ENCODE measurements at places on chromosomes 11 and 22.

DNA sequence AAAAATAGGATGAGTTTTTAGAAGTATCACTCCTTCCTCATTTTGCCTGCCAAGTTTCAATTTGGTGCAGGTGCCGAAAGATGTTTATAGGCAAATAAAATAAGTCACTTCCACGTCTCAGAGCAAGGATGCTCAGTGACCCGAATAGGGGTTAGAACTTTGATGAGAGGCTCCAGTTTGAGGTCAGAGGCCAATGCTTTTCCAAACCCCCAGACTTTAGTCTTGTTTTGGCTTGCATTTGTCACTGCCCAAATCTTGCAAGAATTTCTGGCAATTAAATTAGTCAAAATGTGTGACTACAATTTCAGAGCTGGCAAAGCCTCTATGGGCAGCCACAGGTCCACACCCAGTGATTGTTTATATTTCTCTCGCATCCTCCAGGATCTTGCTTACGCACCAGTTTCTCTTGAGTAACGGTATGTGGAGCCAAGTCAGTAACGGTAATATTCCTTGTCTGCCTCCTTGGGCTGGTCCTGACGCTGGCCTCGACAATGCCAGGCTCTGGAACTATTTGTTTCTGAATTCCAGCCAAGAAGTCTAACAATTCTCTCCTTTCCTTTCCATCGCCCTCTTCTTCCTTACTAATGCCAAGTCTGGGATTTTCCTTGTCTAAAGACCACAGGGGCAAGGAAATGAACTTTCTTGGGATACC lies 9.9 kb upstream of the NUP160 start:
- DNase-seq = no peak

GRCh38 chr11:131109257-131109656 lies 193.0 kb upstream of the SNX19 start:
- DNase-seq = no peak

GRCh38 chr22:17705546-17705945 lies 67.0 kb downstream of the BCL2L13 start:
- DNase-seq = no peak

DNA sequence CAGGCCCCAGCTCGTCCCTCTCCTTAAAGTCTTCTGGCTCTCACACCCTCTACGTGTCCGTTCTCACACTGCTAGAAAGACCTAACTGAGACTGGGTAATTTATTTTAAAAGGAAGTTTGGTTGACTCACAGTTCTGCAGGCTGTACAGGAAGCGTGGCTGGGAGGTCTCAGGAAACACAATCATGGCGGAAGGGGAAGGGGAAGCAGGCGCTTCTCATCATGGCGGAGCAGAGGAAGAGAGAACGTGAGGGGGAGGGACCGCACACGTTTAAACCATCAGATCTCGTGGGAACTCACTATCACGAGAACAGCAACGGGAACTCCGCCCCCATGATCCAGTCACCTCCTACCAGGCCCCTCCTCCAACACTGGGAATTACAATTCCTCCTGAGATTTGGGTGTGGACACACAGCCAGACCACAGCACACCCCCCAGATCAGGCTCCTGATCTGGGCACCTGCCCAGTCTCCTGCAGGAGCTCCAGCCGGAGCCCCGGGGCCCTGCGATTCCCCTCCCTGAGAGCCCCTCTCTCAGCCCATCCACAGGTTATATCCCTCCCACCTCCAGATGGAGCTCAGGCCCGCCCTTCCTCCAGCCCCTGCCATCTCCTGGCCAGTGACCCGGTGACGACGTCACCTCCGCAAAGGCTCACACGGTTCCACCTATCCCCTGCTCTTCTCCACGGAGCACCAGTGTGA lies 170.2 kb downstream of the BRD1 start:
- peak; percentile 72 for DNase-seq

DNA sequence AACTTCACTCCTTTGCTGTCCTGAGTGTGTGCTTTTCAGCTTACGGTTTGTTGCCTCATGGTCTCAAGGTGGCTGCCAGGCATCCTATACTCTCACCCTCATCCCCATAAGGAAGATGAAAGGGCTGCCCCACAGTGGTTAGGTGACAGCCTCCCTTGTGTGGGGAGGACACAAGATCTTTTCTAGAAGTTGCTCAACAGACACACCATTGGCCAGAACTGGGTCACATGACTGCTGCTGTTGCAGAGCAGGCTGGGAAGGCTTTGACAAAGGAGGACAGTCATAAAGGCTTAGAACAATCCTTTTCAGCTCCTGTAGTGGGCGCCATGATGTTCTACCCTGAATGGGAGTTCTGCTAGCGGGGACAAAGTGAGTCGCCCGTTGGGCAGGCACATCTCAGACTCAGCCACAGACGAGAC lies 69.7 kb upstream of the RASD2 start:
- no peak for DNase-seq

GRCh38 chr11:21545699-21546098 lies 647.2 kb upstream of the ANO5 start:
- no peak for DNase-seq

DNA sequence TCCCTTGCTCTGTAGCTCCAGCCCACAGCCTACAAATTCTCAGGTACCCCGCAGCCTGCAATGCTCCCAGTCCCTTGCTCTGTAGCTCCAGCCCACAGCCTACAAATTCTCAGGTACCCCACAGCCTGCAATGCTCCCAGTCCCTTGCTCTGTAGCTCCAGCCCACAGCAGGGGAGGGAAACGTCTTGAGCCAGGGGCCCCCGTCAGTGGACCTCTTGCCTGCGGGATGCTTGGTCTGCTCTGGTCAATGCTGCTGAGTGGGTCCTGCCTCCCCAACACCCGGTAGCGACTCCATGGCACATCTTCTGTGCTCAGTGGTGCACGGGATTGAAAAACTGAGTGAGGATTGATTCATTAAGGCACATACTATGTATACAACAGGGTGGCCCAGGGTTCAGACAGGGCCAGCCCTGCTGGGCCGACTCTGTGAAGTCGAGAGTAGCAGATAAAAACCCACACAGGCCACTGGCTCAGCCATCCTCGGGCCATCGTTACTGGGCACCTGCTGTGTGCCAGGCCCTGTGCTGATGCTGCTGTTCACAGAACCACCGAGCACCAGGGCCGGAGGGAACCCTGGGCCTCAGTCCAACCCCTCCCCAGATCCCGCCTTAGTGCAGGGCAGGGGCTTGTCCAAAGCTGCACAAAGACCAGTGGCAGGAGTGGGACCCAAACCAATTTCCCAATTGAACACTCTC lies 69.7 kb downstream of the MYO7A start:
- no peak for DNase-seq

DNA sequence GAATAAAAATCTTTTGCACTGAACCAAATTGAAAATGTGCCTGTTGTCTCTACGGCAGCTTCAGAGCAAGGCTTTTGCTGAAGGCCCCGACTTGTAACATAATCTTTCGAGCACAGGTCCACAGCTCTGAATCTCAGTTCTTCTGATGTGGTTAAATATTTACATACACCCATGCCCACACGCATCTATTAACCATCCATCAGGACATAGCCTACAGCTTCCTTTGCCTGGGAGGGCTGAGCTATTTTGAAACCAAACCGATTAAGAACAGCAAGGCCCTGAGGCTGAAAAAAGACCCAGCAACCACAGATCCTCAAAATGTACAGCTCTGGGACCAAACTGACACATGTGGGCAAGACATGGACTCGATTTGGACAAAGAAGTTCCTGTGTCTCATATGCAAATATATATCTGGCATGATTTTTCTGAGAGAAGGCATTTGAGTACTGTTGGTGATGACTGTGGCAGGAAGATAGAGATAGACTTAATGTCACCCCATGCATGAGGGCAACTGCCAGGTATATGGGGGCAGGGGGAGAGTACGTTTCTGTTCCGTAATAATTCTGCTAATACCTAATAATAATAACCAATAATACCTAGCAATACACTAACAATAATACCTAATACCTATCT lies 322.7 kb upstream of the PLET1 start:
- DNase-seq = no peak

DNA sequence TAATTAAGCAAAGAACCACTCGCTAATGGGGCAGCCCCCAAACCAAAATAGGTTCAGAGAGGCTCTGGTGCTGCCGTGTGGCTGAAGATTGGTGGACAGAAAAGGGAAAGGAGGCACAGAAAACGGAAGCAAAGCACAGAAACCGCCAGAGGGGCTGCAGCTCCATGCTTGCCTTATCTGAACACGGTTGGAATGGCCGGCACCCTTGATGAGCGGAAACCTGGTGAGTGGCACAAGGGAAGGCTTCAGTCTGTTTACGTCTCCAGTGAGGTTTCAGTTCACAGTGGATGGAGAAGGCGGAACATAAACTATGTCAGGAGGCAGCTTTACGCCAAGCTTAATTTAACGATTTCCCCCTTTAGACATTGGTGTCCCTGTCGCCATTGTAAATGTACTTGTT lies 5.2 kb upstream of the PRR33 start:
- no peak for DNase-seq

- no peak for DNase-seq
Observed at GRCh38 chr11:11045156-11045930, 187.5 kb upstream of the ZBED5 start.

DNA sequence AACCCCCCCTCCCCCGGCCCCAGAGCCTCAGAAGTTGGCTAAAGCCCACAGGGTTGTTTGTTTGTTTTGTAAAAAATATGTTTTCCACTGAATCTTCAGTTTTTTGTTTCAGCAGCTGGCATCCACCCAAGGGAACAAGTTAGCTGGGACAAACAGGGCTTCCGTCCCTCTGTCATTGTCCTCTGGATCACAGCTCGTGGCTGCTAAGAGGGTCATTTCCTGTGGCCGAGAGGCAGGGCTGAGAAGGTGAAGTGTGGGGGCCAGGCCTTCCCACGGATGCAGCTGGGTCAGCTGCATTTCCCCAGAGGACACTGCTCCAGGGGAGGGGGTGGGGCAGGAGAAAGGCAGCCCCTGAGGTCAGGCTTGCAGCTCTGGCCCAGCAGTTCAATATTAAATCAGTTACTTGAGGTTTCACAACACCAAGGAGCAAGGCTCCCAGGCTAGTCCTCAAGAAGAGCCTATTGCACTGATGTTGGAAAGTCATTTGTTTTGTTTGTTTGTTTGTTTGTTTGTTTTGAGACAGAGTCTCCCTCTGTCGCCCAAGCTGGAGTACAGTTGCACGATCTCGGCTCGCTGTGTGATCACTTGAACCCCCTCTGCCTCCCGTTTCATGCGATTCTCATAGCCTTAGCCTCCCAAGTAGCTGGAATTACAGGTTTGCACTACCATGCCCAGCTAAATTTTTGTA lies 34.4 kb upstream of the SMTN start:
- no peak for DNase-seq

DNA sequence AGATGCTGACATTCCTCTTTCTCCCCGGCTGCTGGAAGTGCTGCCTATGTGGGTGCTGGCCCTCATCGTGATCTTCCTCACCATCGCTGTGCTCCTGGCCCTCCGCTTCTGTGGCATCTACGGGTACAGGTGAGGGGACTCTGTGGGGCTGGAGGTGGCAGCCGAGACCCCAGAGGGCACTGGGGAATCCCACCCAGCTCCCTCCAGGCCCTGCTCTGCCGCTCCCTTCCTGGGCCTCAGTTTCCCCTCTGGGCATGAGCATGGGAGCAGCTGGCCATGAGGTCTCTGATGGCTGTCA lies 21.8 kb downstream of the CSF2RB start:
- DNase-seq = no peak

GRCh38 chr11:111585371-111585770 lies 16.9 kb upstream of the SIK2 start:
- no peak for DNase-seq

DNA sequence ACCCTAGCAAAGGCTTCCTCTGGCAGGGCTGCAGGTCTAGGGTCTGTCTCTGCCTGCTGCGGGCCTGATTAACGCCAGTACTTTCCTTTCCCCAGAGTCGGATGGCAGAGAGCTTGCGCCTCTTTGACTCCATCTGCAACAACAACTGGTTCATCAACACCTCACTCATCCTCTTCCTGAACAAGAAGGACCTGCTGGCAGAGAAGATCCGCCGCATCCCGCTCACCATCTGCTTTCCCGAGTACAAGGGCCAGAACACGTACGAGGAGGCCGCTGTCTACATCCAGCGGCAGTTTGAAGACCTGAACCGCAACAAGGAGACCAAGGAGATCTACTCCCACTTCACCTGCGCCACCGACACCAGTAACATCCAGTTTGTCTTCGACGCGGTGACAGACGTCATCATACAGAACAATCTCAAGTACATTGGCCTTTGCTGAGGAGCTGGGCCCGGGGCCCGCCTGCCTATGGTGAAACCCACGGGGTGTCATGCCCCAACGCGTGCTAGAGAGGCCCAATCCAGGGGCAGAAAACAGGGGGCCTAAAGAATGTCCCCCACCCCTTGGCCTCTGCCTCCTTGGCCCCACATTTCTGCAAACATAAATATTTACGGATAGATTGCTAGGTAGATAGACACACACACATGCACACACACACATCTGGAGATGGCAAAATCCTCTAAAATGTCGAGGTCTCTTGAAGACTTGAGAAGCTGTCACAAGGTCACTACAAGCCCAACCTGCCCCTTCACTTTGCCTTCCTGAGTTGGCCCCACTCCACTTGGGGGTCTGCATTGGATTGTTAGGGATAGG lies 18.6 kb downstream of the RSPH14 start:
- no peak for DNase-seq

- DNase-seq = no peak
Observed at GRCh38 chr22:32735526-32735925, 66.0 kb upstream of the TIMP3 start.

GRCh38 chr11:9990221-9990973 lies 303.6 kb downstream of the SBF2 start:
- no peak for DNase-seq

All from activated T-cell treated with anti-CD3 and anti-CD28 coated beads for 4 hours (primary cell).